ENCODE measurements at places on chromosomes 12 and 14.

DNA sequence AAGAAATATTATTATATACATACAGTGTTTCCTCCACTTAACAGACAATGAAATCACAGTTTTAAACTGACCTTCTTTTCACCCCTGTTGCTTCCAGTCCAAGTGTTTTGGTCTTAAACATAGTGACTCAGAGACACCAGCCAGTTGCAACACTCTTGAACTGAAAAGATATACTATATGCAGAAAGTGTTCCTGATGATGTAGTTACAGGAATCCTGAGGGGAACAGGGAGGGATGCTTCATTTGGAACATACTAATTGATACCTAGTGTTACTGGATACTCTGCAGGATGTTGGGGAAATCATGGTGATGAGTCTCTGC lies 420.8 kb downstream of the CCDC91 start:
- DNase-seq = no peak

DNA sequence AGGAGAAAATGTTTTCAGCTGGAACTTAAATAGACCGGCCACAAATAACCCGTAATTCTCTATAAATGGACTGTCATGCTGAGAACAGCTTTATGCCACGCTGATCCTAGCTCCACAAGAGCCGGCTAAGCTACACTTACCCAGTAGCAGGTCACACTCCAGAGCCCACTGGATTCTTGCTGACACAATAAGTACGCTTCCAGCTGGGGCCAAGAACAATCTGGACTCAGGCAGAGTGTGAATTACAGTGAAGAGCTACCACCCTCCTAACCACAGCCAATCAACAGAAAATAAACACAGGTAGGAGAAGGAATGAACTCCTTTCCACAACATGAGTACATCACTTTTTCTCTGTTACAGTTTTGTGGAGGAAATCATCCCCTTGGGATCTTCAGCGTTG lies 531.3 kb downstream of the GALC start:
- no peak for DNase-seq

- DNase-seq = no peak
Observed at GRCh38 chr12:87272851-87273250, 756.4 kb downstream of the C12orf50 start.

GRCh38 chr14:67186172-67186768 lies 3.0 kb upstream of the GARIN2 start:
- no peak for DNase-seq

- no peak for DNase-seq
Observed at GRCh38 chr12:98483621-98484503, 31.5 kb upstream of the TMPO start.
